Activated T-helper 2 cell treated with anti-CD3 and anti-CD28 coated beads, Interferon-gamma antibody, Interleukin-2, Interleukin-4, amounts not matched to agents 10 μg/mL and 5 μg/mL and 100 μg/mL, durations not matched to agents 14 hours and 24 hours and 36 hours (primary cell): ENCODE measurements at places on chromosomes 6 and 20. TPM values are rescaled to one million over a fixed set of nuclear protein-coding genes. Genes with fewer than 3 reads are reported as not detected.

DNA sequence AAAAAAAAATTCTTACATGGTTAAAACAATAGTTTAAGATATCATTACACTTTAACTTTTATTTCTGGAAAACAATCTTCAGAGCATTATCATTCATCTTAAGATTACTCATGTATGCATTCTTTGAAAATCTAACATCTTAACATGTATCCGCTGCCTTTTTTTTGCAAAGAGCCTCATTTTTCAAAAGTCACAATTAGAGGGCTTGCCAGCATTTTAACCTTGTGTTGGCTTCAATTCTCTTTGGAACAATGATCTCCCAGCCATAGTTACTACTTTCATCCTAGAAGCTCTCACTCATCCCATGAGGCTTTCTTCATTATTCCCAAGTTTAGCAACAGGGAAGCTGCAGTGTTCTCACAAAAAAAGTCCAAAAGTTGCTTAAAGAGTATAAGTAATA lies 330.8 kb downstream of the BCKDHB start:
- H3K27me3 ChIP-seq = no peaks in the 10 kb centered on the region
- no peaks in the 10 kb centered on the region for H3K4me1 ChIP-seq
- H3K27ac ChIP-seq = no peak overlapping the region
- no peaks in the 10 kb centered on the region for H3K36me3 ChIP-seq

DNA sequence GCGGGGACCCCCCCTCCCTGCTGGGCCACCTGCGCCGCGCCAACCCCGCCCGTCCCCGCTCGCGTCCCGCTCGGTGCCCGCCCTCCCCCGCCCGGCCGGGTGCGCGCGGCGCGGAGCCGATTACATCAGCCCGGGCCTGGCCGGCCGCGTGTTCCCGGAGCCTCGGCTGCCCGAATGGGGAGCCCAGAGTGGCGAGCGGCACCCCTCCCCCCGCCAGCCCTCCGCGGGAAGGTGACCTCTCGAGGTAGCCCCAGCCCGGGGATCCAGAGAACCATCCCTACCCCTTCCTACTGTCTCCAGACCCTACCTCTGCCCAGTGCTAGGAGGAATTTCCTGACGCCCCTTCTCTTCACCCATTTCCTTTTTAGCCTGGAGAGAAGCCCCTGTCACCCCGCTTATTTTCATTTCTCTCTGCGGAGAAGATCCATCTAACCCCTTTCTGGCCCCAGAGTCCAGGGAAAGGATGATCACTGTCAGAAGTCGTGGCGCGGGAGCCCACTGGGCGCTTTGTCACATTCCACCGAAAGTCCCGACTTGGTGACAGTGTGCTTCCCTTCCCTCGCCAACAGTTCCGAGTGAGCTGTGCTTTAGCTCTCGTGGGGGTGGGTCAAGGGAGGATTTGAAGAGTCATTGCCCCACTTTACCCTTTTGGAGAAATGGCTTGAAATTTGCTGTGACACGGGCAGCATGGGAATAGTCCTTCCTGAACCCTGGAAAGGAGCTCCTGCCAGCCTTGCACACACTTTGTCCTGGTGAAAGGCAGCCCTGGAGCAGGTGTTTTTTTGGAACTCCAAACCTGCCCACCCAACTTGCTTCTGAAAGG lies 2.1 kb downstream of the VEGFA start:
- peak overlapping the region; percentile 93 for H3K4me3 ChIP-seq
- no peaks in the 10 kb centered on the region for H3K27me3 ChIP-seq
- peaks cover 48% of the 10 kb centered on the region for H3K4me1 ChIP-seq
- H3K36me3 ChIP-seq = peaks cover 29% of the 10 kb centered on the region
- peak overlapping the region; percentile 91 for H3K27ac ChIP-seq

GRCh38 chr6:79277109-79277508 lies 42.6 kb upstream of the HMGN3 start:
- no peaks in the 10 kb centered on the region for H3K4me1 ChIP-seq
- H3K27ac ChIP-seq = no peak overlapping the region
- H3K4me3 ChIP-seq = no peak overlapping the region
- DNase-seq = no peak
- no peaks in the 10 kb centered on the region for H3K27me3 ChIP-seq
- no peaks in the 10 kb centered on the region for H3K36me3 ChIP-seq

- H3K4me3 ChIP-seq = no peak overlapping the region
- peaks cover 57% of the 10 kb centered on the region for H3K36me3 ChIP-seq
- H3K27ac ChIP-seq = no peak overlapping the region
- H3K4me1 ChIP-seq = peaks cover 13% of the 10 kb centered on the region
Observed at GRCh38 chr6:107936162-107936909, 21.7 kb downstream of the SEC63 start.

Gene PDE7B
- total RNA-seq = 27.6 and 28.8 TPM in 2 replicates

DNA sequence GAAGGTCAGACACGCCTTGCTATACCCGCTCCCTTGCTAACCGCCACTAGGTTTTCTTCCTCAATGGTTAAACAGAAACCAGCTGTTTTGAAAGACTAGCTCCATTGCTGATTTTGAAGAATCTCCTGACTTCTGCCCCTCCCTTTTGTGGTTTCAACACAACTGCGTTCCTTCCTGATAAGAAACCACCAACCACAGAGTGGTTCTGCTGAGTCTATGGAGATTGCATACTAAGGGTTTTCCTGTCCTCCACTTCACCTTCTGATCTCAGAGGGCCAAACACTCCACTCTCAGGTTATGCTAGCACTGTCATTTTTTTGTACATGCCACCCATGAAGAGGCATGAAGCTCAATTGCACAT lies 207.9 kb downstream of the MYLK4 start:
- H3K36me3 ChIP-seq = peaks cover 11% of the 10 kb centered on the region
- no peak overlapping the region for H3K4me3 ChIP-seq
- peak overlapping the region; percentile 18 for H3K27ac ChIP-seq
- peaks cover 32% of the 10 kb centered on the region for H3K4me1 ChIP-seq
- peaks cover 64% of the 10 kb centered on the region for H3K27me3 ChIP-seq

- peak within 1 kb of the TSS; percentile 95 for H3K27ac ChIP-seq
- peaks cover 12% of the 10 kb centered on the region for H3K27me3 ChIP-seq
- DNase-seq = peak; percentile 43
- H3K36me3 ChIP-seq = no peaks in the 10 kb centered on the region
- peaks cover 28% of the 10 kb centered on the region for H3K4me1 ChIP-seq
- H3K4me3 ChIP-seq = peak within 1 kb of the TSS; percentile 95
Observed at GRCh38 chr20:5001174-5002076, at the start of gene SLC23A2. Gene SLC23A2 (minus strand): TSS chr20:5001510. CDS start chr20:4932562, 68,948 bp downstream.

DNA sequence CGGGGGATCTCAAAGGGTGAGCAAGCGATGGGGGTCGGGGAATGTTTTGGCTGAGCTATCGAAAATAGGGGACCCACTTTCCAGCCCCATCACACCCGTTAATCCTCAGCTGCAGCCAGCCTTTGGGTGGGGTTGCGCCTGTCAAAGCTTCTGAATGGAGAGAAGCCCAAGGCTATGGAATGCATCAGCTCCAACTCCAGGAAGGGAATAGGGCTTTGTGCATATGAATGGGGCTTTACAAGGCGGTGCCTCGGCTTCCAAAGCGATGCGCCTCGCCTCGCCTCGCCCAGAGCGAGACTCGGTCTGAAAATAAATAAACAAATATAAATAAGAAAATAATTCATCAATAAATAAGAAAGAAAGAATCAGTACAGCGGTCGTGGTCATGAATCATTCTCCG lies 751.4 kb upstream of the DEFB115 start:
- DNase-seq = no peak
- H3K27ac ChIP-seq = no peak overlapping the region
- H3K27me3 ChIP-seq = no peaks in the 10 kb centered on the region
- no peaks in the 10 kb centered on the region for H3K4me1 ChIP-seq
- no peaks in the 10 kb centered on the region for H3K36me3 ChIP-seq
- H3K4me3 ChIP-seq = no peak overlapping the region

- no peak for DNase-seq
- H3K27me3 ChIP-seq = no peaks in the 10 kb centered on the region
- H3K27ac ChIP-seq = no peak overlapping the region
- H3K4me1 ChIP-seq = no peaks in the 10 kb centered on the region
Observed at GRCh38 chr20:60206259-60206658, 248.0 kb downstream of the CDH26 start.

DNA sequence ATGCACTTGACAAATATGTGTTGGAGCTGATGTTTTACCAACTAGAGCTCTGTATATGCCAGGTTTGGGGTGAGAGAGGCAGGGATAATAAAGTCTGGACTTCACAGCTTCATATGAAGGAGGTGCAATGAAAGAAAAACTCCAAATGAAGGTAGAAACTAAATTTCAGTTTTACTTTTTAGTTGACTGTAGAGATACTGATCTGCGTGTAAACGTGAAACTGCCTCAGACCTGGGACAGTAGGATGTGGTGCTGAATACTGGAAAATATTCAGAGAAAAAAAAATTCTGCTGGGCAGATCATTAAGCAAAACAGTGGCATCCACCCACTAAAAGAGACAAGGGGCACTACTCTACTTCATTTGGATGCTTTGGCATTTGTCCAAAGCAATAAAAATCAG lies 94.5 kb downstream of the BACH2 start:
- H3K4me3 ChIP-seq = peak overlapping the region; percentile 50
- H3K36me3 ChIP-seq = peaks cover 90% of the 10 kb centered on the region
- H3K4me1 ChIP-seq = peaks cover 37% of the 10 kb centered on the region

DNA sequence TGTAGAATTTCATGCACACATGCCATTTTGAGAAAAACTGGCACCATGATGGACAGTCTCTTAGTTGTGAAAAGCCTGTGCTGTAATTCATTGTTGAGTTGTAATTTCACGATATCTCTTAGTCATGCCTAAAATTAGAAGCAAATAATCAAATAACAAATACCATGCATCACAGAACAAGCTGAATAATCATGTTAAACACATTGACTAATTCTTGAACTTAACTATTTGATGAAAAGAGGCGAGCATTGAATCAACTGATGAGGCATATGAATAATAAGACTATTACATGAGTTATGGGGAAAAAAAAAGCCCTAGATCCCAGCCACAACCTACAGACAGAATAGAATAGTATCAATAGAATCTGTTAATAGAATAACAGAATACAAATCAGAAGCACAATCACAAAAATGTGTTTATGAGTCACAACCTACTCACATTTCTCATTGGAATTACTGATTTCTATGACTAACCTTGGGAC lies 14.2 kb upstream of the RNF217 start:
- DNase-seq = no peak
- no peaks in the 10 kb centered on the region for H3K27me3 ChIP-seq
- no peak overlapping the region for H3K27ac ChIP-seq
- no peaks in the 10 kb centered on the region for H3K4me1 ChIP-seq
- H3K4me3 ChIP-seq = no peak overlapping the region

GRCh38 chr6:157946865-157947532 lies 34.7 kb upstream of the SYNJ2 start:
- no peak for DNase-seq
- peaks cover 34% of the 10 kb centered on the region for H3K4me1 ChIP-seq
- H3K4me3 ChIP-seq = no peak overlapping the region

GRCh38 chr6:55033016-55033546 lies 141.2 kb upstream of the HCRTR2 start:
- H3K27ac ChIP-seq = no peak overlapping the region
- no peaks in the 10 kb centered on the region for H3K4me1 ChIP-seq
- H3K27me3 ChIP-seq = no peaks in the 10 kb centered on the region
- no peak for DNase-seq
- no peaks in the 10 kb centered on the region for H3K36me3 ChIP-seq
- no peak overlapping the region for H3K4me3 ChIP-seq

GRCh38 chr6:109612268-109612667 lies 78.7 kb downstream of the AK9 start:
- DNase-seq = no peak
- H3K27ac ChIP-seq = no peak overlapping the region
- no peaks in the 10 kb centered on the region for H3K27me3 ChIP-seq
- no peaks in the 10 kb centered on the region for H3K36me3 ChIP-seq
- no peak overlapping the region for H3K4me3 ChIP-seq
- H3K4me1 ChIP-seq = peaks cover 5% of the 10 kb centered on the region

Gene TGM3
- not detected in 2 replicates for total RNA-seq

Gene COX7A2
- total RNA-seq = 529 and 542 TPM in 2 replicates

Gene WFDC2
- total RNA-seq = not detected in 2 replicates

GRCh38 chr20:39042279-39043150 lies 80.4 kb downstream of the DHX35 start:
- no peak for DNase-seq
- peak overlapping the region; percentile 24 for H3K27ac ChIP-seq
- no peaks in the 10 kb centered on the region for H3K4me1 ChIP-seq
- peaks cover 36% of the 10 kb centered on the region for H3K36me3 ChIP-seq
- H3K27me3 ChIP-seq = no peaks in the 10 kb centered on the region

DNA sequence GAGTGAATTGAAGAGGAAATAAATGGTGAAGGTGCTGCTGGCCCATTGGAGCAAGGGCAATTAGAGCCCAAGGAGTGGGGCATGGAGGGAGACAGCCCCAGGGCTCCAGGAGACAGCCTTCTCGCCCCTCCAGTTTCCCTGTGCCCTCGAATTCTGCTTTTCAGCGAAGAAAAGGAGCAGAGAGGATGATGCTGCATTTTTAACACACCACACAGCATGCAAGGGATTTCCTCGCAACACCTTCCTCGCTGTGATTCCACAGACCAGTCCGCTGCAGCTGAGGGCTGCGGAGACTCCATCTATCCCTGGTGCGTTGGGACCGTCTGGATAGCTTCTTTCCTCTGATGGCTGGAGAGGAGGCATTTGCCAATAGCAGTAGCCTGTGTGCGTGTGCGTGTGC lies 41.7 kb downstream of the PTCHD4 start:
- no peak overlapping the region for H3K4me3 ChIP-seq
- H3K4me1 ChIP-seq = no peaks in the 10 kb centered on the region

GRCh38 chr6:38355519-38355918 lies 284.2 kb downstream of the BTBD9 start:
- peaks cover 6% of the 10 kb centered on the region for H3K4me1 ChIP-seq
- H3K36me3 ChIP-seq = no peaks in the 10 kb centered on the region
- peaks cover 7% of the 10 kb centered on the region for H3K27me3 ChIP-seq
- no peak overlapping the region for H3K4me3 ChIP-seq

Gene SMLR1
- total RNA-seq = not detected in 2 replicates

GRCh38 chr20:15584507-15584906 lies 988.7 kb downstream of the KIF16B start:
- DNase-seq = no peak
- no peak overlapping the region for H3K4me3 ChIP-seq
- H3K4me1 ChIP-seq = no peaks in the 10 kb centered on the region
- H3K27me3 ChIP-seq = no peaks in the 10 kb centered on the region

GRCh38 chr6:122861594-122861993 lies 72.5 kb downstream of the SMPDL3A start:
- H3K4me1 ChIP-seq = no peaks in the 10 kb centered on the region
